ENCODE measurements at places on chromosomes 5 and 9.

DNA sequence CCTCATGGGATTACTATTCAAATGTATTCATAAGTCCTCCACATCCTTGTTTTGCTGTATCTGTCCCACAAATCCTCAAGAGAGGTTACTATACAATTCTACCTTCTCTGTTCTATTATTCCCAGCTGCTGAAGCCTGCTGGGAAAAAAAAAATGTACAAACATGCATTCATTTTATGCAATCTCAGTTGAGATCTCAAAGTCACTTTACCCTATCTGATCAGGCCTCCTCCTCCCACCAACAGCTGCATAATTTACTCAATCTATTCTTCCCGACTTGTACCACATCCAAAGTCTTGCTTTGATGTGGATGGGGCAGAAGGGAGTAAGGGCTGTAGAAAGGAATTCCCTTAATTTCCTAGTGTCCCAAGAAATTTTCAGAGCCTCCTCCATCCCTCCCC, 28.6 kb downstream of the PSIP1 start:
- DNase-seq = no peak

DNA sequence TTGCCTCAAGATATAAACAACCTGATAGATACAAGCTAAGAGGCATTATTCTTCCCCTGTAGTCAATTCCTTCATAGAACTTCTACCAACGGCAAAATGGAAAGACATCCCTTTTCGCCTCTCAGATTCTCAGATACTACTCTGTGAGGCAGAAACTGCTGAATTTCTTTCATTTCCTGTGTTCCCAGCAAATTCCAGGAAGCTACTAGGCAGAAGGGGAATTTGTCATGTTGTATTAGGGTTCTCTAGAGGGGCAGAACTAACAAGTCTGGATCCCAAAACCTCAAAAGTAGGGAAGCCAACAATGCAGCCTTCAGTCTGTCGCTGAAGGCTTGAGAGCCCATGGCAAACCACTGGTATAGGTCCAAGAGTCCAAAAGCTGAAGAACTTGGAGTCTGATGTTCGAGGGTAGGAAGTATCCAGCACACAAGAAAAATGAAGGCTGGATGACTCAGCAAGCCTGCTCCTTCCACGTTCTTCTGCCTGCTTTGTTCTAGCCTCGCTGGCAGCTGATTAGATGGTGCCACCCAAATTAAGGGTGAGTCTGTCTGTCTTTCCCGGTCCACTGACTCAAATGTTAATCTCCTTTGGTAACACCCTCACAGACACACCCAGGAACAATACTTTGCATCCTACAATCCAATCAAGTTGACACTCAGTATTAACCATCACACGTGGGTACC, 15.2 kb downstream of the RNF180 start:
- DNase-seq = no peak

GRCh38 chr9:107283623-107284616, 841 bp downstream of the RAD23B start:
- DNase-seq = peak; percentile 20

GRCh38 chr5:13865312-13865711, 79.2 kb downstream of the DNAH5 start:
- DNase-seq = no peak

GRCh38 chr9:24333629-24334028, 212.1 kb downstream of the IZUMO3 start:
- no peak for DNase-seq

DNA sequence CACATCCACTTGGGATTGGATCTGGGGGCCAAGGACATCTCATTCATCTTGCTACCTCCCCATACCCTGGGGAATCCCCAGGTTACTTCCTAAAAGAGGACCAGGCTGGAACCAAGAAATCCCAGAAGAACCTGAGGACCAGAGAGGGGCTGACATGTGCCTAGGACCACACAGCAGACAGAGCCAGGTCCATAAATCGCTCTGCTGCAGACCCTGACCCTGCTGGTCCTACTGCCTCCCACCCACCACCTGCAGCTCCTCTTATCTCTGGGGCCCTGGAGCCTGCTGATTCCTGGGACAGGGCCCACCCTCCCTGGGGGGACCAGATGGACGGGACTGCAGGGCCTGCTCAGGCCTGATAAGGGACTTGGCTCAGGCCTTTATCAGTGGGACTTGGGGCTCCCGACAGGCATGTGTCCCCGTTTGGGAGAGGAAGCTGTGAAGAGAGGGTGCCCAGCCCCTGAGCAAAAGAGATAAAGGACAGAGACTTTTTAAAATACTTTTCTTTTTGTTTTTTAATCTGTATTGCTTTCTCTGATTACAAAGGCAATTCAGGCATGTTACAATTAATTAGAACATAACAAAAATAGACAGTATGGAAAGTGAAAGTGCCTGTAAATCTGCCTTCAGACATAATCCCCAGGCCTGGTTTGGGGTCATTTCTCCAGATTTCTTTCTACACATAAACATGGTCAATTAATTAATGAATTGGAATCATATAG, 101.3 kb upstream of the LARP1 start:
- DNase-seq = no peak

GRCh38 chr5:111779260-111779921, 22.4 kb upstream of the NREP start:
- DNase-seq = no peak

DNA sequence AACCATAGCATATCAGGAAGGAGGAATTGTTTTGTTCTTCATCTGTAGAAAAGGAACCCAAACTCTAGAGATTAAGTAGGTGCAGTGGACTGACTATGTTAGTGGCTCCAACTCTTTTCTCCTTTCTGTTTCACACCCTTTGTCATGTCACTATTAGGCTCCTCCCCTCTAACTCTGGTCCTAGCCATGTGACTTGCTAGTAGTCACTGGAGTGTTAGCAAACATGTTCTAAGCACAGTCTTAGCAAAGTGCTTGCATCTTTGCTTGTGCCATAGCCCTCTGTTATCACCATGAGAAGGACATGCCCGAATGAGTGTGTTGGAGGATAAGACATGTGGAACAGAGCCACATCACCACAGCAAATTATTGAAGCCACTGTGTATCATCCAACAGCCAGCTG, 55.4 kb upstream of the PPP3R2 start:
- no peak for DNase-seq

- DNase-seq = no peak
Observed at GRCh38 chr9:121698627-121699570, 47.5 kb downstream of the DAB2IP start.

DNA sequence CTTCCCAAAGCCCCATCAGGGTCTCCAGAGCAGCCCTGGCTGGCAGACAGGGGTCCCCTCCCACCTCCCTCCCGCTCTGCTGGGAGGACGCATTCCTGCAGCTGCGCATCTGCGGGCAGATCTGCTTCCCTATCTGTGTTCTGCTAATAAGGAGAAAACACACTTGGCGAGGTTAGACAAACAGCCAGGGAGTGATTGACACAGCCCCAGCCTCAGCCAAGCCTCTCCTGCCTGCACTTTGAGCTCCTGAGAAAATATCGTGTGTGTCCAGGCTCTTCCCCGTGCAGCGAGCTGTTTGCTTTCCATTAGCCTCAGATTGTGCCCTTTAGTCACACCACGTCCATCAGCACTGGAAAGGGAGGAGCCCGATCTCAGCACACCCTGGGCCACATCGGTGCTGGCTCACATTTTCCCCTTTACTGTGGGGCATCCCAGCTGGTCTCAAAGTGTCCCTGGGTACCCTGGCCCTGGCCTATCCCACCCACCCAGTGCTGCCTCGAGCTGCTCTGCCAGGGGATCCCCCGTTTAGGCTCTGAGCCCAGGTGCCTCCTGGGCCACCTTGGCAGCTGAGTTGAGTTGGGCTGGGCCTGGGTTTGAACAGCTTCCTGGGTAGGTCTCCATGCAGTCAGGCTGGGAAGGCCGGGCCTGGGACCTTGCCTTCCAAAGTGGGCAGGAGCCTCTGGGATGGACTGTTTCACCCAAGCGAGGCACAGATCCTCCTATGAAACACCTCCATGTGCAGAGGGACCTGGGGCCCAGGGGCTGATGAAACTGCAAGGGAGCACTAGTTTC, 61.1 kb downstream of the BARX1 start:
- no peak for DNase-seq

DNA sequence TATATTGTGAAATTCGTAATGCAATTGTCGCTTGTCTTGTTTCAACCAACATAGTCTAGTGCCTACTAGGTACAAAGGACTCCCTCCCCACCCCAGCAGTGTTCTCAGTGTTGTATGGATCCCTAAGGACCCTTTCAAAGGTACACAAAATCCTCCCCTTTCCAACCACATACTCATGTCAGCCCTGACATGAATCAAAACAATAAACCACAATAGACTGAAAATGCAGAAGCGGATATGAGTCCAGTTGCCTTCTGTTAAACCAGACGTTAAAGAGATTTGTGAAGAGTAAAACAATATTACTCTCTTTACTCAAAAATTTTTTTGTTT, 82.4 kb upstream of the IFNK start:
- no peak for DNase-seq

DNA sequence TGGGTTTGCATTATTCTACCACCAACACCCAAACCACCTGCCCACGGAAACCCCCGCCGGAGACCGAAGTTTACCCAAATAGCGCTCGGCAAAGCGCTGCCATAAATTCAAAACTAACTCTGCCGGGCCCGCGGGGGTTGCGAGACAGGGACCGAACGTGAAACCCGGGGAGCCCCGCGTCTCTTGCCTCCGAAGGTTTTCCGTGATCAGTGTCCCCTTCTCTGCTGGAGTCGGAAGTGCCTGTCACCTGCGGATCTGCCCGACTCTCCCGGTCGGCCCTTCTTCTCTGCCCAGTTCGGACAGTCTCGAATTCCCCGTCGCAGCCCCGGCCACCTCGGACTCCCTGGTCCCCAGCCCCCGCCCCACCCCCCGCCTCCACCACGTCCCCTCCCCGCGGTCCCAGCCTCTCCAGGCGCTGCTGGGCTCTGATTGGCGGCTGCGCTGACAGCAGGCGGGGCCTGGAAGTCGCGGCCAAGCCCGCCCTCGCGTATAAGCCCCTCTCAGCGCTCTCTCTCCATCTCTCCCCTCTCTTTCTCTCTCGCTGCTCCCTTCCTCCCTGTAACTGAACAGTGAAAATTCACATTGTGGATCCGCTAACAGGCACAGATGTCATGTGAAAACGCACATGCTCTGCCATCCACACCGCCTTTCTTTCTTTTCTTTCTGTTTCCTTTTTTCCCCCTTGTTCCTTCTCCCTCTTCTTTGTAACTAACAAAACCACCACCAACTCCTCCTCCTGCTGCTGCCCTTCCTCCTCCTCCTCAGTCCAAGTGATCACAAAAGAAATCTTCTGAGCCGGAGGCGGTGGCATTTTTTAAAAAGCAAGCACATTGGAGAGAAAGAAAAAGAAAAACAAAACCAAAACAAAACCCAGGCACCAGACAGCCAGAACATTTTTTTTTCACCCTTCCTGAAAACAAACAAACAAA, at the start of gene RORB:
TSS of gene RORB (plus strand) at position 517 of the 929 bp plus-strand sequence. CDS start 642 bp downstream, outside the sequence.
- peak; percentile 23 for DNase-seq

- DNase-seq = no peak
Observed at GRCh38 chr5:121748686-121749085, 103.0 kb upstream of the FTMT start.

- DNase-seq = no peak
Observed at GRCh38 chr5:147927901-147928300, 21.6 kb upstream of the C5orf46 start.

DNA sequence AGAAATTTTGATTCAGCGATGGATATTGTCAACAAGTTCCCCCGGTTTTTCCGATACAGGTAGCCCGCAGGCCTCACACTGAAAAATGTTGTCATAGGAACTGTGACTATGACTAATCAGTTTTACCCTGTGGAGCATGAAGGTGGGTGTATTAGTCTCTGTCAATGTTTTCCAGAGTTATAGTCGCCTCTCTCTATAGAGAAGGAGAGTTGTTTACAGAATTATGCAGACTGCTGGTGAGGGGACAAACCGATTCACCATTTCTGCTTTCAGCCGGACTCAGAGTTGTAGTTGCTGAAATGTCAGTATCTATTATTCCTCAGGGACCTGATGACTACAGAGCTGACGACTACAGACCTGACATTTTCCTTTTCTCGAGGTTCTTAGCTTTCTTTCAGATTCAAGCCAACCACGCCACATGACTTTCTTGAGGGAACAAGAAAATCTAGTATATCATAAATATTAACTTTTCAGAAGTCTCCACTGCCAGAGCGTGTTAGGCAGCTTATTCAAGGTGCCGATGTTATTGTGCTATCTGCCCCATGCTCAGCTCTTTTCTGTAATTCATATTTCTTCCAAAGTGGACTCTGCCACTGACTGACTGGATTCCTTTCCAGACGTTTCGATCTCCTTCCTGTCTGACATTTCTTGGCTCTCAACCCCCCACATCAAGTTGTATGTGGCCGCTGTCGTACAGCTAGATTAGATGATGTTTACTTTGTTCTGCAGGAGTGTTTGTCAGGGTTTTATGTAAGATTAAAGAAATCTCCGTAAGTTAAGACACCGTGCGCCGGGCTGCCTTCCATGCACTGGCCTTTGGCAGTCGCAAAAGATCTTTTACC, 178.1 kb downstream of the FGF1 start:
- no peak for DNase-seq

GRCh38 chr9:133636902-133637301, 739 bp downstream of the DBH start:
- DNase-seq = no peak

DNA sequence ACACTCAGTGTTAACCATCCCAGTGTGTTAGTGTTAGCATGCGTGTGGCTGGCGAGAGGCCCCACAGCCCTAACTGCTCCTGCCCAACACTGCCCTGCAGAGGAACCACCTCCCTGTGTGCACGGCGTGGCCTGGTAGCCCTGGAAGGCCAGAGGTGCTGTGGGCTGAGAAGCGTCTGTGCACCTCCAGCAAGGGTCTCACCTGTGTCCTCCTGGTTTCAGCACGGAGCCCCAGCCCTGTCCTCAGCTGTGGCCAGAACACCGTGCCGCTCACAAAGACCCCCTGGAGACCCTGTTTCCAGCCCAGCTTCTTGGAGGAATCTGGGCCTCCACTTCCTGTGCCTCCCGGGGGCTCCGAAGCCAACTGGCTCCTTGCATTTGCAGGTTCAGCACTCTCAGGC, 56.1 kb upstream of the NRARP start:
- DNase-seq = no peak

- no peak for DNase-seq
Observed at GRCh38 chr9:8723195-8723594, 923.6 kb upstream of the DMAC1 start.

DNA sequence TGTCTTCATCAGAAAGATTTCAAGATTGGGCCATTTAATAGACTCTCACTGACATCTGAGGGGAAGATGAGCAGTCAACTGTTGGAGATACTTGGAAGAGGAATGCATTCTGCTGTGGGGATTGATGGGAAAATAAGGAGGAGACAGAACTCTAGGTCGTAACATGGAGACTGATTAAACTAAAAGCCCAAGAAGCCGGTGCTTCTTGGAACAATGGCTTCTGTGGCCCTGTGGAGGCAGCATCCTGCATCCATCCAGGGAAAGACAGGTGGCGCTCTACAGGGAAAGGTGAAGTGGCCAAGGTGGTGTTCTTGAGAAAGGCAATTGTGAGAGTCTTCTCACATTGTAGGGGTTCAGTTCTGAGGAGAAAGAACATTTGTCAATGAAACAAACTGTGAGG, 31.3 kb downstream of the ZFAND5 start:
- no peak for DNase-seq

GRCh38 chr9:6198251-6198650, 17.4 kb upstream of the IL33 start:
- no peak for DNase-seq

Data from stimulated activated CD4-positive, alpha-beta T cell treated with anti-CD3 and anti-CD28 coated beads, Interleukin-1b, Interleukin-23, amount 100 ng/mL, for 4 hours (primary cell).